ENCODE measurements at places on chromosomes 1 and 21.
A peak's percentile ranks its signal among the peaks of the same experiment; 100 is the strongest.

GRCh38 chr1:191049781-191050180 is 572.1 kb upstream of the BRINP3 start:
- DNase-seq, result no peak

GRCh38 chr21:44628707-44629391 is 2.0 kb downstream of the KRTAP10-9 start:
- no peak for DNase-seq

DNA sequence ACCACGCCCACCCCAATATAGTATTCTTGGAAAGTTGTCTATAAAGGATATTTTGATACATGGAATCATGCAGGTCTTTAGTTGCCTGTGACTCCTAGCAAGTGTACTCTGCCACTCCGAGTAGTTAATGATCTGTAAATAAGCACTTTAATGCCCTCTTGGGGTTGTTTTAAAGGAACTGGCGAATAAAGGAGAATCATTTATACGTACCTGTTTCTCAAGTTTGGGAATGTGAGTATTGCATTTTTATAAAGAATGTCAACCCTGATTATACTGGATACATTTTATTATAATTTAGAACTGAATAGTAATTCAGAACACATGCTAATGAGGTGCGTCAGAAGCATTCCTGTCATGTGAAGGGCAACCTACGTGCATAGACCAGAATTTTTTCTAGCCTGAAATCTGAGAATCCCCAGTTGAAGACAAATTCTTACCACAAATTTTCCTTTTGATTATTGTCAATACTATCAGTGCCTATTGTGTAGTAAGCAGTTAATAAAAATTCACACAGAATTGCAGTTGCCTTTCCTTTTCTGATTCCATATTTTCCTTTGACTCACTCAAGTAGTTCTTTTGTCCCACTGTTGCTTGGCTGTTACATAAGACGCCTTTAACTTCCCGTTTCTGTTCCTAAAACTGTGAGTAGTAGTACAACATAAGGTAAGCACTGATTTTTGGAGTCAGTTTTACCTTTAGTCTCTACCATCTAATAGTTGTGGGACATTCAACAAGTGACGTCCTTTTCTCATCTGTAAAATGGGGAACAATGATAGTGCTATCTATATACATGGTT is 5.1 kb downstream of the AHCYL1 start:
- no peak for DNase-seq

- no peak for DNase-seq
Observed at GRCh38 chr1:34755961-34756360, 1.1 kb downstream of the GJB5 start.

DNA sequence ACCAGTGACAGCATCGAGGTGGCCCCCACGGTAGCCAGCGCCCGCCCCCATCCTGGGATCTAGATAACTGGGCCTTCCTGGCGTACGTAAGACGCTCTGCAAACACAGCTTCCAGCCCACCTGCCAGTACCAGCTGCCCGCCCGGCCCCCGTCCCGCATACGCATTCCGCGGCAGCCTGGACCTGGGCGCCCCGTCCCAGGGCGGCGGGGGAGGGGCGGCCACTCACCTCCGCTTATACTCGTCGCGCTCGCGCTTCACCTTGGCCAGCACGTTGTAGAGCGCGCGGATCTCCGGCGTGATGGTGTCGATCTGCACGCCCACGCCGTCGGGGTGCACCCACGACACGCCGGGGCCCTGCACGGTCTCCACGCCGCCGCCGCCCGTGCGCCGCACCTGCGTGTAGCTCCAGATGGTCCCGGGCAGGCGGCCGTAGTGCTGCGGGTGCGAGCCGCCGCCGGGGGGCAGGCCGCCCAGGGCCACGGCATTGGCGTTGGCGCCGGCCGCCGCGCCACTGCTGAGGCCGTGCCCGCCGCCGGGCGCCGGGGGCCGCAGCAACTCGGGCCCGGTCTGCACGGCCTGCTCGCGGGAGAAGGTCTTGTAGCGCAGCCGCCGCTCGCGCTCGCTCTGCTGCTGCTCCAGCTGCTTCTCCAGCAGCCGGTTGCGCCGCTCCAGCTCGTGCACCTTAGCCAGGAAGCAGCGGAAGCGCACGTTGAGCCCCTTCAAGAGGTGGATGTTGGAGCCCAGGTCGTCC is 859 bp downstream of the IFFO2 start:
- peak; percentile 12 for DNase-seq

Measured in SHP77 treated with DMSO at 0.1 percent for 48 hours (cell line).